HEK293T (cell line): ENCODE measurements at places on chromosomes 7 and 10.

DNA sequence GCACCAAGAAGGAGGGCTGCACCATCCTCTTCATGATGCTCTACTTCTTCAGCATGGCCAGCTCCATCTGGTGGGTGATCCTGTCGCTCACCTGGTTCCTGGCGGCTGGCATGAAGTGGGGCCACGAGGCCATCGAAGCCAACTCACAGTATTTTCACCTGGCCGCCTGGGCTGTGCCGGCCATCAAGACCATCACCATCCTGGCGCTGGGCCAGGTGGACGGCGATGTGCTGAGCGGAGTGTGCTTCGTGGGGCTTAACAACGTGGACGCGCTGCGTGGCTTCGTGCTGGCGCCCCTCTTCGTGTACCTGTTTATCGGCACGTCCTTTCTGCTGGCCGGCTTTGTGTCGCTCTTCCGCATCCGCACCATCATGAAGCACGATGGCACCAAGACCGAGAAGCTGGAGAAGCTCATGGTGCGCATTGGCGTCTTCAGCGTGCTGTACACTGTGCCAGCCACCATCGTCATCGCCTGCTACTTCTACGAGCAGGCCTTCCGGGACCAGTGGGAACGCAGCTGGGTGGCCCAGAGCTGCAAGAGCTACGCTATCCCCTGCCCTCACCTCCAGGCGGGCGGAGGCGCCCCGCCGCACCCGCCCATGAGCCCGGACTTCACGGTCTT is 1.9 kb downstream of the FZD1 start:
- no peak for DNase-seq

DNA sequence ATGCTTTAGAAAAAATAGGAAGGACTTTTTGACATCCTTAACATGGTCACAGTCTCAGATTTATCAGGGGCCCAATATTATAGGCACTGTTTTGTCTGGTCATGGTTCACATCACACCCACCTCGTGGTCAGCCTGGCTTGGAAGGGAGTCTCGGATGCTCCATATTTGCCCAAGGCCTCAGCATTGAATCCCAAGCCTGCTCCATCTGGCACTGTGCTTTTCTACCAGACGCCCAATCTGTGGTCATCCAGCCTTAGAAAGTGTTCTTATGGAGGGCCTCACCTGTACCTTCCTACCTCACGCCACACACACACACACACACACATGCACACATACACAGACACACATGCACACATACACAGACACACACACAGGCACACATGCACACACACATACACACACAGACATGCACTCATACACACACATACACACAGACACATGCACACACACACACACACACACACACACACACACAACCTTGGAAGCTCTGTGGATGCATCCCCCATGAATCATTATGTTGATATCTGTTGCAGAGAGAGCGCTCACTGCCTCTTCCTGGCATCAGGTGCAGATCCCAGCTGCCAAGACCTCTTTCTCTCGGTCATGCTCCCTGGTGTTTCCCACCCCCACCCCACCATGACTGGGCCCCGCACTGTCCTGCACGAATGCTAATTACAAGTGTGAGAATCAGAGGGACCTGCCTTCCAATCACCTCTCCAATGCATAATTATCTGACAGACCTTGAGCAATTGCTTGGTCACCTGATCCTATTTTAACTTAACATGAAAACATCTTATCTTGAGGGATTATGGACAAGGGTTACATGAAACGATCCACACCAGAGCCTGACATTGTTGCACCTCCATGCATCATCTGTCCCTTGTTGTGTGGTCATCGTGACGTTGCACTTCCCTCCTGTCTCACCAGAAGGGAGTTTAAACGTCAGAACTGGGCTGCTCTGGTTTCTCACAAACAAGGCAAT is 122.7 kb upstream of the TMEM72 start:
- no peak for DNase-seq

- no peak for DNase-seq
These were observed 1.3 kb upstream of the INTS15 start for GRCh38 chr7:6588566-6588965.

DNA sequence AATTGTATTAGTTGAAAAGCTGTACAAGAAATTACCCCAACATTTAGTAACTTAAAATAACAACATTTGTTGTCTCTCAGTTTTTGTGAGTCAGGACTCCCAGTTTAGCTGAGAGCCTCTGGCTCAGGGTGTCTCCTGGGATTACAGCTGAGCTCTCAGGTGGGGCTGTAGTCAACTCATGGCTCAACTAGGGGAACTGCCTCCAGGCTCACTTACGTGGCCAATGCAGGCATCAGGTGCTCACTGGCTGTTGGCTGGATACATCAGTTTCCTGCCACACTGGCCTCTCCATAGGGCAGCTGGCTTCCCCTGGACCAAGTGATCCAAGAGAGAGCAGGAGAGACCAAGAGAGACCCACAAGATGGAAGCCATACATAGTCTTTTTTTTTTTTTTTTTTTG is 17.5 kb downstream of the CCNY start:
- DNase-seq, result no peak

DNA sequence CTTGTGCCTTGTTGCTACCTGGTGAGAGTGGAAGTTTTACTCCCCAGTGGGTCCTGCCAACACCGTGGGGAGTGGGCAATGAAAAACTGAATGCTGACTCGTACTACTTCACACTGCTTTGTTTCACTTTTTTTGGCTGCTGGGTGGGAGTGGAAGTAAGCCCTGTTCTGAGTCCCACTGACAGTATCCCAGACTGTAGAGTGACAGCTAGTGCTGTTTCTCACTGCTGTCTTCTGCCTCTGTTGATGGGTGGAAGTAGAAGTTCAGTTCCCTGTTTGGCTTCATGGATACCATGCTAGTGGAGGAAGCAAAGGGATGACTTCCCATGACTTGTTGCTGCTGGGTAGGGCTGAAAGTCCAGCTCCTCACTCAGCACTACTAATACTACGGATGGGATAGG is 98.4 kb downstream of the STK31 start:
- no peak for DNase-seq

DNA sequence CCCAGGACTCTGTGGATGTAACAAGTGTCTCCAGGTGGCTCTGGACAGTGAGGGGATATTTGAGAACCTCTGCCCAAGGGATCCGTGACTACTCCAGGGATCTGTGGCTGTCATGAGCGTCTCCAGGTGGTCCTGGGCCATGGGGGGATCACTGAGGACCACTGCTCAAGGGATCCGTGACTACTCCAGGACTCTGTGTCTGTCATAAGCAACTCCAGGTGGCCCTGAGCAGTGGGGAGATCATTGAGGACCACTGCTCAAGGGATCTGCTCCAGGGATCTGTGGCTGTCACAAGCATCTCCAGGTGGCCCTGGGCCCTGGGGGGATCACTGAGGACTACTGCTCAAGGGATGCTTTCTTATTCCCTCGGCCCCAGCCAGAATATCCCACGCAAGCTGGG is 133.2 kb upstream of the ADARB2 start:
- no peak for DNase-seq

GRCh38 chr7:64887756-64888508 is 15.1 kb upstream of the ZNF273 start:
- no peak for DNase-seq

- DNase-seq, result no peak
These were observed 233.8 kb downstream of the C7orf25 start for GRCh38 chr7:42677751-42678699.
